ENCODE measurements at places on chromosomes 7 and 10.

DNA sequence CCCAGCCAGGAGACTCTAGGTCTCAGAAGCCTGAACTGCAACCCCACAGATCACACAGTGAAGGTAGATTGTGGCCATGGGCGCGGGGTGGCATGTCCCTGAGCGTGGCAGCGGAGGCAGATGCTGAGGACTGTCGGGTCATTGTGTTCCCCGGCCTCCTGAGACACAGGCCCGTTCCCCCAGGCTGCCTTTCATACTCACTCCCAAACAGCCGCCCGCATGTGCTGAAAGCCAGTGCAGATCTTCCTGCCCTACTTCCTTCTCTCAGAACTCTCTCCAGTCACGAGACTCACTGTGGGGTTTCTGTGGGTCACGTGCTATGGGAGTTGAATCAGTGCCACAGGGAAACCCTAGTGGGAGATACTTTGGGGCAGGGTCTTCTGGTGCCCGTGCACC, 48.0 kb downstream of the ZNF467 start:
- DNase-seq, result no peak

- DNase-seq, result no peak
These were observed 369.8 kb downstream of the GFRA1 start for GRCh38 chr10:115903207-115903606.

DNA sequence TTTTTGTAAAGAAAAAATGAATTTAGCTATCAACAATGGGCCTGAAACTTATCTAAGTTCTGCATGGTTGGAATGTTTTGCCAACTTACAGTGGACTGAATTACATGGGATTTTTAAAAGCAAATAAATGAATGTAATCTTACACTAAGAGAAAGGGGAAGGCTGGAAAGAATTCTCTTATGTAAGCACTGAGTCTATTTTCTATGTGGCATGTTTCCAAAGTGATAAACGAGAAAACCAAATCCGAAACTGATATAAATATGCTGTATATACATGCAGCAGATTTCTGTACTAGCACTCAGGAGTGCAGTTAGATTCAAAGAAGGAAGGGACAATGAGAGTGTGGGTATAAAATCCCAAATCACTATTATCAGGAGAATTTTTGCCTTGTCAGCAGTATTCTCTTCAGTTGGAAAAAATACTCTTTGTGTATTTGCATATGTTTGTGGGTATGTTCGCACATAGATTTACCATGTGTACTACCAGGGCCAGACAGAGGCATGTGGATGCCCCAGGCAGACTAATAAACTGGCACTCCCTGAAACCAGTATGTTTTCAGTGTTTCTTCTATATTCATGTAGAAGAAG, 334.3 kb upstream of the SEMA3D start:
- no peak for DNase-seq

DNA sequence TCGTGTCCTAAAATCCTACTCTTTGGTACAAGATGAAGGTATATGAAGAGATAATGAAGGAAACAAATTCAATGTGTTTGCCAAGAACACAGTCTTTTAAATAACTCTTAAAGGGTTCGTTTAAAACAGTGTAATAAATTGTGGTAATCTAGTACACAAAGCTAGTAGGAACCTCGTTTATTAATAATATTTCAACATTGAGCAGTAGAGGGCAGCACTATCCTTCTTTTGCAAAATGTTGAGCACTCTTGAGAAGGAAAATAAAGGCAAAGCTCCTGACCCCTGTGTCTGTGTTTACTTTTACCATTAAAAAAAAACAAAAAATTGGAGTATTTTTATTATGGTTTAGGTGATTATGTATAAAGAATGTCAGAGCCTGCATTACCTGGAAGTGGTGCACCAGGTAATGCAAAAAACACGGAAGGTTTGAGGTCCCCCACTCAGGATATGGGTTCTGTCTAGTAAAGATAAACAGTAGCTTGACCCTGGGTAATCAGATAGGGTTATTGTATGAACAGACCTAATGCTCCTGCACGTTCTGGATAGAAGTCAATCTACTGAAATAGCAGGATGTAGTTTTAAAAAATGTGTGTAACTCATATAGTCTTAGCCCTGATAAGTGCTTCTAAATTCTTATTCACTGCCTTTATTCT, 5.7 kb upstream of the GOT1 start:
- DNase-seq, result no peak

GRCh38 chr7:51289623-51290303, 26.8 kb downstream of the COBL start:
- DNase-seq, result no peak

GRCh38 chr7:156612930-156613329, 27.6 kb upstream of the RNF32 start:
- peak; percentile 82 for DNase-seq

DNA sequence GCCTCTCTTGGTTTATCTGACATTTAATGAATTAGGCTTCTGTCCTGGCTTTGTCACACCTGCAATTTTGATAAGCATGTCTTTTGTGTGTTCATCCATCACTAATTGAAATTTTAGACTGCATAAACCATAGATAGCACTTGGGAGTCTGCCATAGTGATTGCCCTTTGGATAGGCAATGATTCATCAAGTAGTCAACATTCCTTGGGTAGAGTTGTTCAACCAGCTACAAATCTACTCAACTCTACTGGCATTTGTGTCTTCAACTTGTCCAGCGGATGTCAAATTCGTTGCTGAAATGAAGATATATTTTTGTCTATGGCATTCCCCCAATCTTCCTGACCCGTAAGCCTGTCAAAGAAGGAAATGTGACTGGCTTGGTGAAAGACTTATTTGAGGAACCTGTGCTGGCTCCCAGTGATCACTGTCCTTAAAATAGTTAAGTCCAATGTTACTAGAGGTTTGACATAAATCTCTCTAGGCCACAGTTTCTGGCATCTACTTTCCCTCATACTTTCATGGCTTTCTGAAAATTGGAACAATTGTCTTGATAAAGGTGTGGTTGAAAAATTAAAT, 33.7 kb upstream of the CREB5 start:
- no peak for DNase-seq

DNA sequence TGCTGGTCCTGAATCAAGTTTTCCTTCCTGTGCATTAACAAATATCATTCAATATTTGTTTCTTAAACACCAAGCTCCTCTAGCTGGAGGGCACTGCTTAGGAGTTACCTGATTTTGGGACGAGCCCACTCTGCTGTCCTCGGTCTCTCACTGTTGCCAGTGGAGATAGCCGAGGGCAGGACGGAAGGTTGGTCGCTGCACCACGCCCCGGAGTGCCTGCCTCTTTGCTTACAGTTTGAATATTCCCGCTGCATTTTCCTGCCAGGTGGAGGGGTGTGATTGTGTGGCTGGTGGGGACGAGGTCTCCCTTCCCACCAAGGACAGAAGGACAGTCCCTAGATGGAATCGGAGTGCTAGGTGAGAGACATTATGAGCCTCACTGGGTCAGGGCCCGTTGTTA, 201.5 kb downstream of the DNAJB6 start:
- DNase-seq, result no peak
